RPMI8226 (cell line): ENCODE measurements at places on chromosomes 3 and 15.

- no peak for DNase-seq
Measured at GRCh38 chr3:136962927-136963326, 5.1 kb downstream of the IL20RB start.

- no peak for DNase-seq
Measured at GRCh38 chr3:12926660-12927059, 85.3 kb upstream of the RPL32 start.

- DNase-seq: no peak
Measured at GRCh38 chr3:101095693-101096430, 102.6 kb upstream of the ABI3BP start.

DNA sequence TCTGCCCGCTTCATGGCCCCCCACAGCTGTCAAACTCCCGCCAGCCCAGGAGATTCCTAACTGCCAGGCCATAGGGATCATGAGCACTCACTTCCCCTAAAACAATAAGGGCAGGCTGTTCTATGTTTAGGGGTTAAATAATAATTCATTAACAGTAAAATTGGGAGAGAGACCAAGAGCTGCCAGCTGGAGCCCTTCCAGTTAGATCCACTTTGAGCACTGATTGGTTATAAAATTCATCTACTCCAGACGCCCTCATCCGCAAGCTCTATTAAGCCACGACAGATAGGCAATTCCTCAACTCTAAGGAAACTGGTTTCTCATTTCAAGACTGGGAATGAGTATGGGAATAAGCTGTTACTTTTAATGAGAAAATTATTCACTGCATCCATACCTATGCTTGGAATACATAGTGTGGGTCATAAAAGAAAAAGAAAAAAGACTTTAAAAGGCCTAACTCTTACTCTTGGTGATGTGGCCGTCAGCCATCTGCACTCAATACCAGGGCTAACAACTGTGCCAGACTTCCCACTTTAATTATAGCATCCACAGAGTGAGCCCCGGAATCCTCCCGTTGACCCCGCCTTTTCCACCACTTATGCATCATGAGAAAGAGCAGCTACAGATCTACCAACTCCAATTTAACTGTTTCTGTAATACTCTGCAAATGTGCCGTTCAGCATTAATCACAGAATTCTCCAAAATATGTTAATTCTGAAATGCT is 44.5 kb downstream of the IL17RD start:
- DNase-seq: no peak

DNA sequence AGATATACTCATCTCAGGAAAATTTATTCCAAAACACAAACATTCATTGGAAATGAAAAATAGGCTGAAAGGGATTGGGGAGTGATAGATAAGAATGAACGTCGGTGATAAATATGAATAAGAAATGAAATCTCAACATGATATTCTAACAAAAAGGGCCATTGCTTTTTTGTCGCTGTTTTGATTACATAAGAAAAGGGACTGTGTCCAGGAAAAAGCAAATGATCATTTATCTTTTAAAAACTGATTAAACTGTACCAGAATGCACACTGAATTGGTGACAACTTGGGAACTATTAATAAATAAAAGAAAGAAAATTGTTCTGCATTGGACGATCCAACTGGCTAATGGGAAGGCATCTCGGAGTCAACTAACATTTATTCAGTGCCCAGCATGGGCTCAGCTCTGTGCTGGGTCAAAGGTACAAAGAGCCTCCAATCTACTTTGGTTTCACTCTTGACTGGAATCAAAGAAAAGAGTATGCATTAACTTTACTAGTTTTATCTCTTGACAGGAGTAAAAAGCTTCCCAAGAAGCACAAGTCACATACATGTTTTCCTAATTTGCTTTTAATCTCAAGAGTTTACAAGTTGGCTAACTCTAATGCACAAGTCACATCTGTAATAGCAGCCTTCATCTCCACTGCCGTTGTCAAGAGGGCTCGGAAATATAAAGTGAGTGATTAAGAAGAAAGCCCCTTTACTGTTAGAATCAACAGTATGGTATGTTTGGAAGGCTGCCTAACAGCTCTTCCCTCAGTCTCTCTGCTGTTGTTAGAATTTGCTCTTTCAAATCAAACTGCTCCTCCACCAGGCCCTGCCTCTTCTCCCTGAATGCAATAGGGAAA is 280.0 kb downstream of the IGSF11 start:
- DNase-seq: no peak

DNA sequence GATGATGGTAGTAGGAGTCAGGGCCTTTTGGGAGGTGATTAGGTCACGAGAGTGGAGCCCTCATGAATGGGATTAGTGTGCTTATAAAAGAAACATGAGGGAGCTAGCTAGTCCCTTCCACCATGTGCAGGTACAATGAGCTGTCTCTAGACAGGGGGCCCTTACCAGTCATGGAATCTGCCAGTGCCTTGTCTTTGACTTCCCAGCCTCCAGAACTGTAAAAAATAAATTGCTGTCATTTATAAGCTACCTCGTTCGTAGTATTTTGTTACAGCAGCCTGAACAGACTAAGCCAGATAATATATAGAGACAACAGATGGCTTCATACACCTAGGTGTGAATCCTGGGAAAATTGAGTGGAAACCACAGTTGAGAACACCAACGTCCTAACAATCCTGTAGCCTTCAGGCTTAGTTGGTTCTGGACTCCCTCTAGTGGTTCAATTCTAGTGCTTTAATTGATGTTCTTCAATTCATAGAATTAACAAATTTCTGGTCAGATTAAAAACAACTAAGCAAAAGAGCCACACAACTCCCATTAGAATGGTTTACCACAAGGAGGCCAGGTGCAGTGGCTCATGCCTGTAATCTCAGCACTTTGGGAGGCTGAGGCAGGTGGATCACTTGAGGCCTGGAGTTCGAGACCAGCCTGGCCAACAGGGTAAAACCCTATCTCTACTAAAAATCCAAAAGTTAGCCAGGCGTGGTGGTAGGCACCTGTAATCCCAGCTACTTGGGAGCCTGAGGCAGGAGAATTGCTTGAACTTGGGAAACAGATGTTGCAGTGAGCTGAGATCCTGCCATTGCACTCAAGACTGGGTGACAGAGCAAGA is 21.3 kb upstream of the GATM start:
- DNase-seq: peak; percentile 51

DNA sequence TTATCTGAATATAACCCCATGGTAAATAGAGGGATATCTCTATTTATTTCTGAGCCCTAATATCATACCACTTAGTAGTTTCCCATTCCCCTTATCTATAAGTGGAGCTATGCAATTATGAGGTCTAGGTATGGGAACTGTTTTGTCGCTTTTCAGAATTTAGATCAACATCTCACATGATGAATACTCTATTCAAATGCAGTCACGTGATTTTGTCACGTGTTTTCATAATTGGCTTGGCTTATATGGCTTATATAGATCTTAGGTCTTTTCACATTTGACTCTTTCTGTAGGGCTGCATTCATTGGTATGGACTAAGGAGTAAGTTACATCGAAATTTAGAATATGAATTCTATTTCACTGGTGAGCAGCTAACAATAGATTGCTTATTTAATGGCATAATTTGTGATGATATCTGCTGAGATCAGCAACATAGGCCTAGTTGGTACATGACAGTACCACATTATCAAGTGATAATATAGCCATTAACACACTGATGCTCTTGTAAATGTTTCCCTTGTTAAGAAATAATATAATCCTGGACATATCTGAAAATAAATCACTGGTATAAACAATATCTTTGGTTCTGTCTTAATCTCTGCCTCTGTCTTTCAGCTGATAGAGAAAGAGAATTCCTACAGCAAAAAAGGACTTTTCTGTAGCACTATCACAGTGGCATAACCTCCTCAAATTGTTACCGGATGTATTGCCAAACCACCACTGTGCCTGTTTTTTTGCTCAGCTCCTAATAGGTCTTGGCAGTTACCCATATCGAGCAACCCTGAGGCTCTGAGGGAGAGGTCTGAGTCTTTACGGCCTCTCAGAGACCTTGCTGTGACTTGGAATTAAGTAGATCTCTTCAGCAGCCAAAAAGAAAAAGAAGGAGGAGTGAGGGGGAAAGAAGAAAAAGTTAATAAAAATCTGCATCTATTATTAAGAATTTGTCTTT is 357.1 kb downstream of the ZPLD1 start:
- DNase-seq: no peak

GRCh38 chr3:49530701-49531100 is 23.6 kb upstream of the BSN start:
- DNase-seq: no peak

GRCh38 chr3:196837819-196838420 is 29.8 kb upstream of the SENP5 start:
- peak; percentile 70 for DNase-seq

GRCh38 chr3:24237971-24238706 is 256.5 kb downstream of the THRB start:
- DNase-seq: peak; percentile 70

GRCh38 chr3:100100425-100100824 is 13.9 kb downstream of the FILIP1L start:
- no peak for DNase-seq

DNA sequence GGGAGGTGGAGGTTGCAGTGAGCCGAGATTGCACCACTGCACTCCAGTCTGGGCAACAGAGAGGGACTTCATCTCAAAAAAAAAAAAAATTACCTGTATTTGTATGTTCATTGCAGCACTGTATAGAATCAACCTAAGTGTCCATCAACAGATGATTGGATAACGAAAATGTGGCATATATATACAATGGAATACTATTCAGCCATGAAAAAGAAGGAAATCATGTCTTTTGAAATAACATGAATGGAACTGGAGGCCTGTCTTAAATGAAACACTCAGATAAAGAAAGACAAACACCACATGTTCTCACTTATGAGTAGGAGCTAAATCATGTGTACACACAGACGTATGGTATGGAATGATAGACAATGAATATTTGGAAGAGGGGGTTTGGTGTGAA is 59.4 kb upstream of the MEF2A start:
- no peak for DNase-seq
